ENCODE measurements at places on chromosomes 7 and 10.
A peak's percentile ranks its signal among the peaks of the same experiment; 100 is the strongest.

DNA sequence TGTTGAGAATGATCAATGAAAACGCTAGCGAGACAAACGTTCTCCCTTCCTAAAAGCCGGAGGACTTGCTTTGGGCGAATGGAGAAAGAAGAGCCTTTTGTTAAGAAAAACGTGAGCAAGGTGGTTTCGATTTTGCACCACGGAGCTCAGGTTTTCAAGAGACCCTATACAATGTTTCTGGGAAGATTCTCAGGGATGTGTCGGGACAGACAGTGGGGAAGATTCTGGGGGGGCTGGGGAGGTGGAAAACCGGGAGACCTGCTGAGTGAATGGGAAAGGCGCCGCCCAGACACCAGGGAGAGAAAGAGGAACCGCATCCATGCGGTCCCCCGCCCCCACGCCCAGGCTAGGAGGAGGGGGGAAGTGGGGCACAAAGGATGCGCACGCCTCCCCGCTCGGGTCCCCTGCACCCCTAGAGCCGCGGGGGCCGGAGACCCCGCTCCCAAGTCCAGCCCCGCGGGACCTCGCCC lies 745 bp downstream of the YWHAG start:
- peak; percentile 75 for DNase-seq

- no peak for DNase-seq
Observed at GRCh38 chr7:28083998-28084985, 96.3 kb downstream of the JAZF1 start.

- DNase-seq: no peak
Observed at GRCh38 chr7:96246919-96247318, 75.0 kb downstream of the SLC25A13 start.

- no peak for DNase-seq
Observed at GRCh38 chr10:87816163-87816897, 1.7 kb downstream of the ATAD1 start.

GRCh38 chr10:106515206-106515790 lies 649.2 kb downstream of the SORCS1 start:
- peak; percentile 11 for DNase-seq

DNA sequence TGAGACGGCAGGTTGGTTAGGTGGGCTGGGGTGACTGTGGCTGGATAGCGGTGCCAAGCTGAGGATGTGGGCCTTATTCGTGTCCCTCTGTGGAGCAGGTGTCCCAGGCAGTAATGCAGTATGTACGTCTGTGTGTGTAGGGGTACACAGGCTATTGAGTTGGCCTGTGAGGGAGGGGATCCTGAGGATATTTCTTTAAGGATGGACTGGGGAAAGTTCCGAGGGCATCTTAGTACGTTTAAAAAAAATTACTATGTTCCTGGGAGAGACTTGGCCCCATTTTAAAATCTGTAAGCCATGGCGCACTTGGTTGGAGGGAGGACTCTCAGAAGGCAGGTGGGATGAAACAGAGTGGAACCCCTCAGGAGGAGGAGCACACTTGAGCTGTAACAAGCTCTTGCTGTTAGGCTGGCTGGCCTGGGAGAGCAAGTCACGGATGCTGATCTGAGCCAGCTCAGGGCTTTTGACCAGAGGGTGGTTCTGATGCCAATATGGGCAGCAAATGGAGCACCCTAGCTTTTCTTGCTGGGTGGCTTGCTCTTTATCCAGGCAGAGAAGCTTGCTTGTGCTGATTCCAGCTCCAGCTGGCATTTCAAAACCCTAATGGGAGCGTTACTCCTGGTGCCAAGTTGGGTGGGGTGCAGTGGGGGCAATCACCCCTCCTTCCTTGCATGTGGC lies 765 bp downstream of the WBP1L start:
- DNase-seq: no peak

GRCh38 chr10:91552274-91553095 lies 80.4 kb downstream of the PPP1R3C start:
- no peak for DNase-seq

DNA sequence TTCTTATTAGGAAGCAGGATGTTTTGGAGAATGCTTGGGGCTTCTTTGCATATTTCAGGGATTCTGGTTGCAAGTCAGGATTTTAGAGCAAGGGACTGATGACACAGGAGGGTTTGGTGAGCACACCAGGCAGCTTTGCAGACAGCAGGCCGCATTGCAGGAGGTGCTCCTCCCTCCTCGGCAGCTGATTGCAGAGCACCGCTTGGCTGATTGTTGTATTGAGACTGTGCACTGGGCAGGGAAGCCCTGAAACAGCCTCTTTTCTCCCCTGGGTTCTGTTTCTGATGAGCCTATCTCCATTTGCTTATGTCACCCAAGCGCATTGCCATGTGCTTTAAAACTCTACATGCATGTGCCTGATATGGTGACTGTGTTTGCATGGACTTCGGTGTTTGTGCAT lies 769.6 kb downstream of the GRID1 start:
- DNase-seq: no peak

DNA sequence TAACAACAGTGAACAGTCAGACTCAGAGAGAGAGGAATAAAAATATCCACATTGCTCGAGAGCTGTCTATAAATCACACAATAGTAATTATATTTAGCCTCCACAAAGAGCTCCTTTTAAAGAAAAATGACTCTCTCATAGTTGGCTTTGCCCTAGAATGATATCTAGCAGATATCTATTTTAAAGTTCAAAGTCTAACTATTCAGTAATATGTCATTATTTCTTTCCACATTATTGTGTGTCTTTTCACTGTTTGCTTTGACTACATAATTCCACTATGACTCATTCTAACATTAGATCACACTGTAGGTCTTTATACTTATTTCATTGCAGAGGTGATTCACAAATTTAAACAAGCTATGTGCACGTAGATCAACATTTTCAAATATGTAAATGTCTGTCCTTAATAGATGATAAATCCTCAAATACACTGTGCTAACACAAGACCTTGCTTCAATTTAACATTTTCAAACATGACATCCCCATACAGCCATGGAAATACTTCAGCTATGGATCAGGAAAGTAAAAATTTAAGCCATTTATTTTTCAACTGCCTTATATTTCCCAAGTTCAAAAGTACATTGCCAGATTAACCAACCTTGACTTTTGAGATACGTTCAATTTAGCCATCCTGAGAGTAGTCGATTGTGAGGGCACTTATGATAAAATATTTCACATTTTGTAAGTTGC lies 99.9 kb upstream of the AKR1E2 start:
- no peak for DNase-seq

- no peak for DNase-seq
Observed at GRCh38 chr10:31090894-31091607, 59.4 kb upstream of the ZNF438 start.

DNA sequence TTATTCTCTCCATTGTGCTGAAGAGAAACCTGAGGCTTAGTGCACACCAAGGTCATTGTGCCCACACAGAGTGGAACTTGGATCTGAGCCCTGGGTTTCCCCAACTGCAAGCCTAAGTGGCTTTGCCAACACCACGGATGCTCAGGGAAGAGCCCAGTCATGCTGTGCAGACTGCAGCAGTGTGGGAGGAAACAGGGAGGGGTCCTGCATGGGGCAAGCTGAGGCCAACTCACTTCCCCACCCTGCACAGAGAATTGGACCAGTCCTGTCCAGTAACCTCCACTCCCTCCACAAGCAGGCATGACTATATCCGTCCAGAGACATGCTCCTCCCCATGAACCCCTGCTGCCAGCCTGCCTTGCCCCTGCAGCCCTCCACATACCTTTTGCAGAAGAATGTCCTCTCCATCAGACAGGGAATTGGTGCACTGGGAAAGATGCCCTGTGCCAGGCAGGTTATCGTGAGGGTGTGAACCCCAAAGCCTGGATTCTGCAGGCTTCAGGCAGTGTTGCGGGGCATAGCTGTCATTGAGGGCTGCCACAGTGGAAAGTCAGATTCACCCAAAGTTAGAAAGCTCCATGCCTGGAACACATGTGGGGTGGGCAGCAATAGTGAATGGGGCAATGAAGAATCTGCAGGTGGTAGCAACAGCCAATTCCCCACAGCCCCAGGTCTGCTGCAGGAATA lies 44.9 kb downstream of the DRGX start:
- no peak for DNase-seq

DNA sequence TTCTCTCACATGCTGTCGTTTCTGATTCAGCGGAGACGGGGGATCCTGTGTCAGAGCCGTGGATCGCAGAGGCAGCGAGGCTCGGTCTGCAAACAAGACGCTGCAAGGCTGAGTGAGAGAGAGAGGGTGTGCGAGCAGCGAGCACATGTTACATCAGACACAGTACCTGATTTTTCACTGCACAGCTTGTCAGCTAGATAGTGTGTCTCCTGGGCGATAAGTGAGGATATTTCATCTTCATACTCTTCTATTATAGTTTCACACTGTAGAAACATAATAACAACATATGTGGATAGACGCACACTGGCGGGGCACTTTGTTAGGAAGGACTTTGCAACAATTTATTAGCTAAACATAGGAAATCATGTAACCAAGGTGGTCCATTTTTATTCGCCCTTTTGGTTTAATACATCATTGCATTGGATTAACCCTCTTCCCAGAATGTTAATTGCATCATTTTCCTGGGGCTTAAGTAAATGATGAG lies 39.5 kb downstream of the CNPY1 start:
- DNase-seq: no peak

- DNase-seq: no peak
Observed at GRCh38 chr7:64863021-64863420, 40.1 kb upstream of the ZNF273 start.

DNA sequence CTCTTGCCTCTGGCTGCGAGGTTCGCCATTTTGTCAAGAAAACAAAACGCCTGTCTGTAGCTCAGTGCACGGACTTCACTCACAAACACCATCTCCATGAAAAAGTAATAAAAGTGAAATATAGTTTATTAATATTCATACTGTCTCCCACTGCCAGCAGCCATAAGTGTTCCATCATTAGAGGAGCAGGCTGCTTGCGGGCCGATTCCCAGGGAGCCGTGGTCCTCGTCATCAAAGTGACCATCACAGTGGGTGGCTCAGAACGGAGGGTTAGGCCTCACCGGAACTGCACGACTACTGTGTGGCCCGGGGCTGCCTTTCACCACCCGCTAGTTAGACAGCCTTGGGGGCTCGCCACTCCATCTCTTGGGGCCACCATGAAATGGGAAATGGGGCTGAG lies 82.7 kb downstream of the HIPK2 start:
- no peak for DNase-seq

DNA sequence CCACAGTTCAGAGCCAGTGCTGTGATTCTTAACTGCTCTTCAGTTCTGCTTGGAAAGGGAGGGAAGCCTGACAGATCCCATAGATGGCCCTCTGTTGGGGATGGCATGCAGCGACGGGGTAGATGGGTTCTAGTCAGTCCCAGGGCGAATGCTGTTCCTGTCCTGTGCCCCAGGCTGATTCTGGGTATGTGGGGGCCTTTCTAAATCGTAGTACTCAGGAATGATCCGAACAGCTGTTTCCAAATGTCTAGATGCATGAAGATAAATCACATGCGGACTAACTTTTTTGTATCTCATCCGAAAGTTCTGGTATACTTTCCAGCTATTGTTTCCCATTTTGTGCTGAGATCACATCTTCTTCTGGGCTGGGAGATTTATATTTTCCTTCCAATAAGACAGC lies 186.0 kb upstream of the MKI67 start:
- DNase-seq: no peak

DNA sequence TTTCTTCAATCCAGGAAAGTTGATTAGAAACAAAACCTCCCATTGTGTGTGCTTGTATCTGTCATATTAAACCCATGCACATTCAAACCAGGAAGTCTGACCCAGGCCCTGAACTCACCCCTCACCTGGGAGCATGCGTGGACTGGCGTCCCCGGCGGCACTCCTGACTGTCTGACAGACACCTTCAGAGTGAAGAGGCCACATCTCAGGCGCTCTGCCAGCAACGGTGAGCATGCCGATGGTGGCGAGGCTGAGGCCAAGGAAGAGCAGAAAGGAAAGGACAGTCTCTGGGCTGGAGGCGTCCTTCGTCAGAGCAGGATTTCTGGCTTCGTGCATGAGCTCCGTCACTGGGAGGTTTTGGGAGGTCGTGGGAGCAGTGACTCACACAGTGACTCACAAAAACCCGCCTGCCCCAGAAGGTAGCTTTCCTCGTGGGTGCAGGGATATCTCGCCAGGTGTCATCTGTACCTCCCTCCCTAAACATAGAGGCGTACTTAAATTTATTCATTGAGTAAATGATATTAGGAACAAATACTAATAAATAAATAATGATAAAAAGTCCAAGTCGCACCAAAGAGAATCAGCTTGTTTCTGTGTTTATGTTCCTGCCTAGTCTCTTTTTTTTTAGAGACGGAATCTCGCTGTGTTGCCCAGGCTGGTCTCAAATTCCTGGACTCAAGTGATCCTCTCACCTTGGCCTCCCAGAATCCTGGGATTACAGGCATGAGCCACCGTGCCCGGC lies 13.5 kb downstream of the IQCE start:
- no peak for DNase-seq

- DNase-seq: no peak
Observed at GRCh38 chr7:94633687-94634086, 22.2 kb downstream of the SGCE start.

GRCh38 chr7:124536156-124536762 lies 229.3 kb downstream of the GPR37 start:
- DNase-seq: no peak

DNA sequence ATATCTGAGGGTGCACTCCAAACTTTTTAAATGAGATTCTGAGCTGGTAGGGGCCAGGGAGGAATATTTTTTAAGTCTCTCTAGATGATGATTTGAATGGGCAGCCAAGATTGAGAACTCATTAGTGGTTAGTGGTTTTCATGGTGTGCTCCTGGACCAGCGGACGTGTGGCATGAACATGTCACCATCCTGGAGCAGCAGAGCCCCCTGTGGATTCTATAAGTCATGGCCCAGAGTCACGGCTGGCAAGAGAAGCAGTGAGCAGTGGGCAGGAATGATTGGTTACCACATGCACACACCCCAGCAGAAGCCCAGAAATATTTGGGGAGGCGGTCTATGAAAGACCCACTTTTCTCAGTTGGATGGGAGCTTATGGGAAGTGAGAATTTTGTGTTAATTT lies 21.2 kb upstream of the UCN3 start:
- DNase-seq: no peak

GRCh38 chr10:28551086-28551485 lies 18.2 kb downstream of the WAC start:
- DNase-seq: no peak

GRCh38 chr10:62806251-62806650 lies 1.7 kb downstream of the ADO start:
- DNase-seq: no peak

DNA sequence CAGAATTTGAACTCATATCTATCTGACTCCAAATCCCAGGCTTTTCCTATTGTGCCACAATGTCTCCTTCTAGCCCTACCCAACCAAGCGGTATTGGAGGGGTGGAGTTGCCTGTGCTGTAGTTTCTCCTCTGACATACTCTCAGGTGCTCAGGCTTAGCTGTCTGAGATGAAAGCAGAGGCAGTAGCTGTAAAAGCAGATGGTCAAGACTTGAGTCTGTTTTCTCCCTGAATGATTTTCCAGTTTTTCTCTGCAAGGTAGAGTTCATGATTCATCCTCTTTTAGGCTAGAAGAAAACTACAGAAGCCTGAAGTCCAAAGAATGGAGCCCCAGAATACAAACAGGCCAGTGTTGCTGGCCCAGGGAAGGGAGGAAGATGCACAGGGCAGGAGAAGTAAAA lies 130.0 kb downstream of the PDE1C start:
- DNase-seq: no peak

GRCh38 chr10:55630491-55631056 lies 730.5 kb downstream of the ZWINT start:
- DNase-seq: no peak
